ENCODE measurements at places on chromosomes 16 and 17.
A peak's percentile ranks its signal among the peaks of the same experiment; 100 is the strongest.

- DNase-seq: peak; percentile 16
These were observed 46.1 kb downstream of the RAB11FIP3 start for GRCh38 chr16:471353-472198.

- no peak for DNase-seq
These were observed 17.2 kb downstream of the ST3GAL2 start for GRCh38 chr16:70421473-70422311.

DNA sequence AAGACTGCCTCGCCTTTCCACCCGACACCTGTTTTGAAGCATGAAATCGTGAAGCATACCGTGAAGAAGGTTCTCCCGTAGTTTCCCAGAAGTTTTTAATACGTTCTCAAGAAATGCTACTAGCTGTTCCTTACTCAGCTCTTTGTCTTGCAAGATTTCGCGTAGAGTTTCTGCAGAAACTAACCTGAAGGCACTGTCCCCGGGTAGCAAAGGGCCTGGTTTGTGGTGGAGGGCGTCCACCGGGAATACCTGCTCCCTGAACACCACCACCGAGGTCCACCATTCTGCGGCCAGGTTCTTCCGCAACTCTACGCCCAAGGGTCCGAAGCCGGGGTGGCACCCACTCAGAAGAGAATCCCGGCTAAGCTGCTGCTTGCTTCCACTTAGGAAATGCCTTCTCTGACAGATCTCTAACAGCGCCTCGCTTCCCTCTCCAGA lies 487 bp downstream of the POLG2 start:
- DNase-seq: no peak

- peak; percentile 48 for DNase-seq
These were observed 2.7 kb downstream of the CENPX start for GRCh38 chr17:82019690-82020571.

DNA sequence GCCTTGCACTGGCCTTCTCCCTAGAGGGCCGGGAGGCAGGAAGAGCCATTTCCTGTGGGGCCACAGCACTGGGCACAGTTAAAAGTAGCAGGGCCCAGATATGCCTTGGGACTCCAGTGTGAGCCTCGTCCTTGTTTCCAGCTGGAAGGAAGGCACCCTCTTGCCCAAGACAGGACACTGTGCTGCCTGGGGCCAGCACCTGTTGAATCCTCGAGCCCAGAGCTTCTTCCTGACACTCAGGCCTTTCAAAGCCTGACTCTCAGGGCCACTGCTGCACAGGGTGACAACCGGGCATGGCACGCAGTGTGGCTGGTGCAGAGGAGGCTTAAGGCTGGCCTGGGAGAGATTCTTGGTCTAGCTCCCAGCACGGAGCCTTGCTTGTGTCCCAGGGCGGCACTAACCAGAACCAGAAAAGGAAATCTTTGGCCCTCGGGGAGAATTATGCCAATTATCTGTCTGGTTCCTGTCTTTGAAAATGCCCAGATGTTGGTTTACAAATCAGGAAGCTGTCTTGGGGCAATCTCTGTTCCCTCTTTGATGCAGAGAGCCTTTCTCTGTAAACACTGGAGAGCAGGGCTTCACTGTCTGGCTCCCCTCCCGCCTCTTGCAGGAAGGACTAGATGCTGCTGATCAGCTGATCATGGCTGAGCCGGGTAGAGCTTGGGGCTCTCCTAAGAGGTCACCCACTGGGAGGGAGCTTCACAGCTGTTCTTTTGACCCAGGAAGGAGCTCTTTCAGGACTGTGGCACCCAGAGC lies 11.1 kb downstream of the LDHD start:
- no peak for DNase-seq

- no peak for DNase-seq
These were observed 993 bp downstream of the ERN1 start for GRCh38 chr17:64128787-64129514.

All from common myeloid progenitor, CD34-positive (primary cell).